ENCODE measurements at places on chromosomes 5 and 9.

DNA sequence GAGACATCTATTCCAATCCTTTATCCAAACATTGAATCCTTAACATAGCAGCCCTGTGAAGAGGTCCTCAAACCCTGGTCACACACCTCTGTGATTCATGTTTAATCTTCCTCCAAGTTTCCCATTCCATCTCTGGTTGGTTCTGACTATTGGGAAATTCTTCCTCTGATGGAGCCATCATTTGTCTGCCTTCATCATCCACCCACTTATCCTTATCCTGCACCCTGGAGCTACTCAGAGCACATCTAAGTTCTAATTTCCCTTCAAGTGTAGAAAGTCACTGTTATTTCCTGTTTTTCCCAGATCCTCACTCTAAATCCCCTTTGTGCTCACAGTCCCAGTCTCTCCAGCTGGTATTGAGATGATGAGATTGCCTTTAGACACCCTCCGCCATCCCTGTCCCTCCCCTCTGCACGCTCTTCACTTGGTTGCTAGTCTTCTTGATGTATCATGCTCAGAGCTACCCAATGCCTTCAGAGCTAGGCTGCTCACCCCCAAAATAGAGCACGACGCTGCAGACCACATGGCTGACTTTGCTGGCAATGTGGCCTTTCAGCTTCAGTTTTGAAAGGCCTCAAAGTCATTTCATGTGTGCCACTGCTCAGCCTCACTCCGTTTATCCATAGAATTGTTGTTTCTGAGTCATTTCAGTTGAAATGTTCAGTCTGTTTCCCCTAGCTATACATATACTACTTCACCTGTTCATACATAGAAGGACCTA is 154.3 kb downstream of the PALM2AKAP2 start:
- DNase-seq: no peak

DNA sequence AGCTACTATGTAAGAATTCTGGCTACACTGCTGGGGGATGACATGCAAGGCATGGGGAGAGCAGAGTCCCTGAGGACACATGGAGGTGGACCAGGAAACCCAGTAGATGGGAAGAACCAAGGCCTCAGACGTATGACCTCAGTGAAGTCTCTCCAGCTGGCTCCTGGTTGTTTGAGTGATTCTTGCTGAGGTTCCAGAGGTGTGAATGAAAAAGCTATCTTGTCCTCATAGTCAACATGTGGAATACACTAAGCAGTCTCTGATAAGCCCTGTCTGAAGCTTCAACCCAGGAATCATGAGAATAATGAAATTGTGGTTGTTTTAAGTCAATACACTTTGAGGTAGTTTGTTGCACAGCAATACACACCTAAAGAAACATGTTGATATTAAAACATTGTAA is 78.0 kb downstream of the GABRA6 start:
- no peak for DNase-seq

GRCh38 chr9:1458503-1458902 is 408.3 kb downstream of the DMRT2 start:
- no peak for DNase-seq

DNA sequence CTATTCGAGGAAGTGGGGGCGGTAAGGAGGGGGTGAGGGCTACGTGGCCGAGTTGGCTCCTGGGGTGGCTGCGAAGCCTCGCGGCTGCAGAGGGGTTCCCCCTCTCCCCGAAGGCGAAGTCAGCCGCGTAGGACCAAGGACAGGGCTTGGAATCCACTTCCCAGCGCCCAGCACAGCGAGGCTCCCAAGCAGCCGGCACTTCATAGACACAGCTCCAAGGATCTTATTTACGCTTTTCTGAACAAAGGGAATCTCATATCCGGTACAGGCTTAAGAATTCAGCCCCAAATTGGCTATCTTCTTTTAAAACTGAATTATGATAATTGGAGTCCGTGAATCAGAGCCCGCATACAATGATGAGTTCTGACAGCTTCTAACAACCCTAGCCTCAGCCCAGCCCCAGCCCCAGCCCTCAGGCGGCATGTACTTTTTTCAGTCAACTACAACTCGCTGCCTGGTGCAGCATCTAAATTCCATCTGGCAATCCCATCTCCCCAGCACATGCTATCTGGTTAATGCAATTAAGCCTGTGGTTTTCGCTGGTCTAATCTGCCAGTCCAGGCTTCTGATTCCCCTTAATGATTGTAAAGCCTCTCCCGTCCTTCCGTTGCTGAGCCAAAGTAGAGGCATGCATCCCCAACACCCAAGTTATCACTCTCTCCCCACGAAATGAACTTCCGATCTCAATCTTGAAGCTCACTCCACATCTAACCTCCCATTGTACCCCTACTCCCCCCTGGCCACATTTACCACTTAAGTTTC is 1.0 kb downstream of the ELAVL2 start:
- no peak for DNase-seq

DNA sequence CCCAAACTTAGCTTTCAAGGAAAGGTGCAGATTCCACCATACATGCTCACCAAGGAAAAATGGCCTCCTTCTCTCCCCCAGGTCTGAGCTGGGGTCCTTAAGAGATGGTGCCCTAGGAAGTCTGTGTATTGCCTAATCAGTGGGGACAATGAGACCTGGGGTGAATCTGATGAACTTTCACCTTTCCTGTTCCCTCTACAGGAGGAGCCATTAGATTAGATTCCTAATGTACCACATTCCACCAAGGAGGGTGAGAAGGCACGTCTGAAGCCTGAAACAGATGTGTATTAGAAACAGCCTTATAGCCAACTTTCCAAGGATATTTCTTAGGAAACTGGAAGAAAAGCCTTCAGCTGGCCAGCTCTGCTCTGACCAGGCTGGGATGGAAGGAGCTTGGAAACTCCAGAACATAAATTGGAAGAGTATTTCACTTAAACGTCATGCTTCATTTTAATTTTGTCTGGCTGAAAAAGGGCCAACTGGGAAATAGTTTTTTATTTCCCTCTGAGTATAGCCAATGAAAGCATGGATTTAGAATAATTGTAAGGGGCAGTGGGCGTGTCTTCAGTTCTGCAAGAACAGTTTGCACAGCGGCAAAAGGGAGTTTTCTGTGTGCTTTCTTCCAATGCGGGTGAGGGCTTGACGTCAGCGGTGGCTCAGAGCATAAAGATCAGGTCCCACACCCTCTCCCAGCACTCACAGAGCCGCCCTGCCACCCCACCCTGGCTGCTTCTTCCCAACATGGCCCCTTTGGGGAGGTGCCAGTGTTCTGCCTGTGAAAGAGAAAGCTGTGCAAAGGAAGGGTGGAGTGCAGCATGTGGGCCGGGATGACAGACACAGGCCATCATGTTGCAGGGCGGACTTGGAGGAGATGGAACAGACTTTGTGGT is 210.9 kb downstream of the ESM1 start:
- DNase-seq: no peak

- no peak for DNase-seq
Measured at GRCh38 chr5:110329955-110330525, 396.4 kb downstream of the TMEM232 start.

DNA sequence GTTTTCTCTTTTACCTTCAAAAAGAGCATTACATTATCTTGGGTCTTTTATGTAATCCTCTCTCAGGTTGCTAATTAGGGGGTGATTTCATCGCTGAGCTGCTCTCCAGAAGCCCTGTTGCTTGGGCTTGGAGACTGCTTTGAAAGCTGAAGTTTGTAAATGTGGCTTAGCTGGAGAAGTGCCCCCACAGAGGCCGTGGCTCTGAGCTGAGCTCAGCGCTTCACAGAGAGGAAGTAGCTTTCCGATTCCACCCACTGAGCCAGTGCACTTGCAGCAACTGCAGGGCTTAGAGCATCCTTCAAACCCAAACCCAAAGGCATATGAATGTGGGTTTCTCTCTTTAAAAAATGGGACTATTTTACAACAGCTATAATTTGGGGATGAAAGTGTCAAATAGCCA is 13.7 kb upstream of the NXNL2 start:
- DNase-seq: no peak

- no peak for DNase-seq
Measured at GRCh38 chr5:38618154-38618553, 61.7 kb upstream of the LIFR start.

GRCh38 chr5:148759101-148759500 is 67.3 kb upstream of the ADRB2 start:
- no peak for DNase-seq

- no peak for DNase-seq
Measured at GRCh38 chr5:91534332-91534731, 151.2 kb upstream of the ARRDC3 start.

Data from stimulated activated CD4-positive, alpha-beta T cell treated with anti-CD3 and anti-CD28 coated beads, Interleukin-4, amount 100 ng/mL, for 1 hour (primary cell).